ENCODE measurements at places on chromosomes 3 and 15. TPM values are rescaled to one million over a fixed set of nuclear protein-coding genes. Genes with fewer than 3 reads are reported as not detected.

DNA sequence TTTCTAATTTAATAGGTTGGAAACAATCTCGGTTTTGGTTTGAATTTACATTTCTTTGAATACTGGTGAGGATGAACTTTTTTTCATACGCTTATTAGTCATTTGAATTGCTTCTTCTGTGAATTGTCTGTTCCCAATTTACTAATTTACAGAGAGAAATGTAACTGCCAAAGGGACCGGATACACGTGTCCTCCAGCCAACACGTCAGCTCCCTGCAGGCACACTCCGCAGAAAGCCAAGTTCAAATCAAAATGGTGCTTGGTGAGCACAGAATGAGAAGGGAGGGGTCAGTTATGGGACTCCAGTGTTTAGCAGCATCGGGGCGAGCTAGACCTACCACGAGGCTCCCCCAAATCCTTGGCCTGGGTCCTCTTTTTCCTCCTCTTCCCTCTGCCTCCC lies 10.8 kb upstream of the TSEN2 start:
- no peak for DNase-seq

- DNase-seq: no peak
These were observed 21.7 kb downstream of the EEFSEC start for GRCh38 chr3:128174675-128175590.

GRCh38 chr3:154120961-154121700 lies at the start of gene ARHGEF26:
Gene ARHGEF26 (plus strand): TSS chr3:154121390. CDS start chr3:154121993, 603 bp downstream.
- DNase-seq: peak; percentile 92

- DNase-seq: peak; percentile 88
These were observed 35.2 kb downstream of the BDH1 start for GRCh38 chr3:197520311-197521276.

DNA sequence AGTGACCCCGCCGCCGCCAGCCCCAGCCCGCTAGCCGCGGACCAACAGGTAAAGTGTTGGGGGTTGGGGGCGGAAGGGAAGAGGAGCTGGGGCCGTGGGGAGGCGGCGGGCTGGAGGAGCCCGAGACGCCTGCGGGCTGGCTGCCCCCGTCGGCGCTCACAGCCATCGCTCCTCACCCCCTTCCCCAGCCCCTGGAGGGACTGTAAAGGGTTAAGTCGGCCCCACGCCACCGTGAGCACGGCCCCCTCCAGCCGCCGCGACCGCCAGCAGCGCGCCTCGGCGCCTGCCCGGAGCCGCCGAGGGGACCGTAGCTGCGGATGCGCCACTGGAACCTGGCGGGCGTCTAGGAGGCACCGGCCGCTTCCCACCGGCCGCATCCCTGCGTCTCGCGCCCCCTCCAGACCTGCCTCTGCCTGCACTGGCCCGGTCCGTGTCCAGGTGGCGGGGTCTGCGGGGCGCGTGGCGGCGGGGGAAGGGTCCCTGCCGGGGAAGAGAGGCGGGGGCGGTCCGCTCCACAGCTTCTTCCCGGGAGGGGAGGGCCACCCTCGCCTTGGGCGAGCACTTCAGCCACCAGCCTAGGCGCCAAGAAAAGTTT lies 522 bp downstream of the MED12L start:
- DNase-seq: peak; percentile 82

DNA sequence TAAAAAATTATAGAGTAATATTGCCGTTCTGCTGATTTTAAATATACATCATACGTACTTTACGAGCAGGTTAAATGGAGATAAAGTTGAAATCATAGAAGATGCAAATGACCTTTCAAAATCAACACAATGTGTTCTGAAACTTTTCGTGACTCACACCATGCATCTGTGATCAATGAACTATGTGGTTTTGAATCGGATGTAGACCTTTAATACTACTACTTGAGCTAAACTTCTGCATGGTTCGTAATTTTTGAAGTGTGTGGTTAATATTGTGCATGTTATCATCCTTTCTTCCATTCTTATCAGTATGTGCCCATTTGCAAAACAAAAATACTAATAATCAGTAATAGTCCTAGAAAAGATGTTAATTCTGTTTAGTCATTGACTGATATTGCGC lies 58.9 kb downstream of the GASK1A start:
- no peak for DNase-seq

DNA sequence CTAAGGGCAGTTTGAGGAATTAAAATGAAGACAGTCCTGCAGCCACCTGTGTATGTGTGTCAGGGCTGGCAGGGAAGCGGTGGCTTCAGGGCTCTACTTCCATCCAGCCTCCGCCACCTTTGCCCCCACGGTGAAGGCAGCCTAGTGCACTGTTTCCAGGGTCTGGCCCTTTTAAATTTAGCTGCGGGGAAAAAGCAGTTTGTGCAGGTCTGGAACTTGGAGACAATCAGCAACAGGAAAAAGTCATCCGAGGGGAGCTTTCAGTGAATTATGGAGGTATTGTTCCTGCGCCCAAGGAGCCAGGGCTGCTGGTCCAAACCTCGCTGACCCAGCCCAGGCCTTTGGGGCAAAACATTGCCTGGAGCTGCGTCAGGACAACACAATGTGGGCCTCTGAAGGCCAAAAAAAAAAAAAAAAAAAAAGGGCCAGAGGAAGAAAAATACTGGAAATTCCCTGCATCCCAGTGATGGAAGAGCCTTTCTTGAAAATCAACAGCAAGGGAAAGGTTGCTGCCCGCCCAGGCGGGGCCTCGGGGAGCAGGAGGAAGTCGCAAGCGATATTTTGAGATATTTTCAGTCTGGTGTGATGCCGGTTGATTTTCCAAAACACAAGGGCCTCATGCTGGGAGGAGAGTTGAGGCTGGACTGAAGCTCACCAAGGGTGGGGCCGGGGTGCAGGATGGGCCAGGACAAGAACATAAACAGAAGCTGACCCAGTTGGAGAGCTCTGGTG lies 25.5 kb upstream of the FGD5 start:
- no peak for DNase-seq

DNA sequence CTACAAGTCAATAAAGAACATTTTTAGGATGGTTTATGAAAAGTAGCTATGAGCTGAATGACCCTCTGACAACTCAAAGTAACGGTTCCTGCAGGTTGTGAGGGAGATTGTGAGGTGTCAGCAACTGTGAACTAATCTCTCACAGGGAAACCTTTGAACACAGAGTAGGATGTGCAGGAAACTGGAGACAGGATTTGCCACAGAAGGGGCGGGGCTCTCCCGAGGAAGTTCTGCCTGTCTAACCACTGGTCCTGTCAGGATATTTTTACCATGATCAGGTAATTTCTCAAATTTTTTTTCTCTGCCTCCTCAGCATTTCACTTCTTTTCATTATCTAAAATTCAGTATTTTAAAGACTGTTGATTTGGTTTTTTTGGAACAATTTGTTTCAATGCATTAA lies 33.3 kb downstream of the LEO1 start:
- DNase-seq: no peak

DNA sequence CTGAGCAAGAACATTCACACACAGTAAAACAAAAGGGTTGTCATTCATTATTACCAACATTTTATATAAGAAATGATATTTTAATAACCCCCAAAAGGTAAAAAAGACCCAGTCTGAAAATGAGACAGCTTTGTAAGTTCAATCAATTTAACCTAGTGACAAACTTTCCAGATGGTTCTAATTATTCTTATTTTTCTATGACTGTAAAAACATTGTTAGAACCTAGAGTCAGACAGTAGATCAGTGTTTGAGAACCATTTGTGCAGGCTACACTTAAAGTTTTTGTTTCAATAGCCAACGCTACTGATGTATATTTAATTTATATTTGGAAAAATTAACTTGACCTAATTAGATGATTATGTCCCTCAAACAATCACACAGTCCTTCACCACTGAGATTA lies 708.4 kb upstream of the CBLB start:
- DNase-seq: no peak

DNA sequence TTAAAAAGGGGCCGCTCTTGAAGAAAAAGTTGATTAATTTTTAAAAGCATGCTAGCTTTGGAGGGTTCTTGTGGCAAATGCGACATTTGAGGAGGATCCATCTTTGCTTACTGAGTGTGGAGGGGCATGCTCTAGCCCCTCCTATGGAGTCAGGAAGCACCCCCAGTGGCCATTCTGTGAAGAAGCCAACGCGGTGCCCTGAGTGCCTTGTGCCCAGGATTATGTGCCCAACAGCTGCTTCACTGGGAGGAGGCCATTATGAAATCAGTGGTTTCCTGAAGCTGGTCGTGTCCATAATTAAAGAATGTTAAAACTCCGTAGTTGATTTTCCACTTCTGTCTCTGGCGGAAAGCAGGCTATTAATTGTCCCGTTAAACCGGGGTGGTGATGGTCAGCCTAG lies 69.1 kb upstream of the TNFAIP8L3 start:
- DNase-seq: no peak

DNA sequence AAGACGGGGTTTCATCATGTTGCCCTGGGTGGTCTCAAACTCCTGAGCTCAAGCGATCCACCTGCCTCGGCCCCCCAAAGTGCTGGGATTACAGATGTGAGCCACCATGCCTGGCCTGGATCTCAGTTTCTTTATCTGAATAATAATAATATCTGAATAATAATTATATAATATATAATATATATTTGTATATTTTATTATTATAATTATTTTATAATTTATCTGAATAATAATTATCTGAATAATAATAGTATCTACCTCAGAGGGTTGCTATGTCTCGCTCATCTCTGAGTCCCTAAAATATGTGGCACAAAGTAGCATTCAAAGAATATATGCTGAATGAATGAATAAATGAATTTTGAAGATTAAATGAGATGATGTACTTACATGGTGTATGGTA lies 44.8 kb downstream of the TMEM40 start:
- DNase-seq: no peak

DNA sequence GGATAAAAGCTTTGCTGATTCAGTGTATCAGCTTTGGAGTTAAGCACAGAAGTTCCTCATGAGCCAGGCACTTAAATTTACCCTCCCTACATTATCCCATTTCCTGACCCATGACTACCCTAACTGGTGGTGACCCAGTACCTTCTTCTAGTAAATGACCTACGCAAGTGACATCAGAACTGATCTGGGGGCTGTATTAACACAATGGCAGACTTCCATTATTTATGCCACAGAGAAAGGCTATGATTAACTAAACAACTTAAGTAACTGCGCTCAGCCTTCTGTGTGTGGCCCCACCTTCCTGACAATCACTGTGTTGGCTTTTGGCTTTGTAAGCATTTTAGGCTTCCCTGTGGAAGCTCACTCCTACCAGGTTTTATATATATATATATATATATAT lies 1.9 kb downstream of the MB21D2 start:
- no peak for DNase-seq

DNA sequence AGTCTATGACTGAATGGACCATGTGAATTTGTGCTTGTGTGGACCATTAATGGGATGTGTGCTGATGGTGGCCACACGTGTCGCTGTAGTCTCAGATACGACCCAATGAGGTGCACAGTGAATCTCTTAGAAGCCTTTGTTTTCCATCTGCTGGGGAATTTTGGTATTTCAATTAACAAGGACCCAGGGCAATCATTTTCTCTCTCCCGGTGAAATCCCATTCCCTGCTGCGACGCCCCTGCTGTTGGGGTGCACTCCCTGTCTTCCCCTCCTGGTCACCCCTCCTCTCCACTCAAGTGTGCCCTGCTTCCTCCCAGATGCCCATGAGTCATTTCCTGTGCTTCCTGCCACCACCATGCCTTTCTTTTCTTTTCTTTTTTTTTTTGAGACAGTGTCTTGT lies 32.7 kb downstream of the EBLN2 start:
- DNase-seq: peak; percentile 21

The CCR2 gene
- not detected for polyA plus RNA-seq

The RARRES1 gene
- polyA plus RNA-seq: 0.11 TPM

The TTC23 gene
- 0.79 TPM for polyA plus RNA-seq

The ZFYVE19 gene
- 37.8 TPM for polyA plus RNA-seq

The SLCO2A1 gene
- polyA plus RNA-seq: 5.8 TPM
